ENCODE measurements at places on chromosomes 5 and 9. TPM values are rescaled to one million over a fixed set of nuclear protein-coding genes. Genes with fewer than 3 reads are reported as not detected.

DNA sequence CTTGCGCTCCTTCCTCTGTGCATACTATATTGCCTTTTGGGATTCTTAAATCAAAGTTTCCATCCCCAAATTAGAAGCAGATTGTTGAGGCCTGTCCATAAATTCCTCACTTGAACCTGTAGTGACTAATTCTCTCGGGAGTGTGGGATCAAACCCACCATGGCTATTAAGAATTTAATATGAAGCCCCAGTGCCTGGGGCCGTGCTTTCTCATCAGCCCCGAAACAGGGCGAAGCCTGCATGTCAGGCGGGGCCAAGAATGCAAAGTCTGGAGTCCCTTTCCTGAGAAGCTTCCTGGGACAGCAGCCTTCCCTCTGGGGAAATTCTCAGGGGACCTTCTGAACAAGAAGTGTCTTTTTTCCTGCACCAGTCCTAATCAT, 29.3 kb upstream of the FAT2 start:
- peaks cover 5% of the 10 kb centered on the region for H3K27me3 ChIP-seq
- no peak overlapping the region for H3K27ac ChIP-seq
- no peaks in the 10 kb centered on the region for H3K36me3 ChIP-seq
- H3K4me1 ChIP-seq: no peaks in the 10 kb centered on the region

GRCh38 chr5:122182491-122182921, 53.2 kb downstream of the ZNF474 start:
- peak; percentile 4 for DNase-seq
- H3K27me3 ChIP-seq: no peaks in the 10 kb centered on the region
- H3K4me3 ChIP-seq: no peak overlapping the region
- no peaks in the 10 kb centered on the region for H3K36me3 ChIP-seq

- H3K36me3 ChIP-seq: no peaks in the 10 kb centered on the region
- H3K27ac ChIP-seq: no peak overlapping the region
- H3K4me3 ChIP-seq: no peak overlapping the region
- H3K4me1 ChIP-seq: no peaks in the 10 kb centered on the region
- DNase-seq: no peak
These were observed 2.9 kb downstream of the SLC6A18 start for GRCh38 chr5:1228120-1228519.

DNA sequence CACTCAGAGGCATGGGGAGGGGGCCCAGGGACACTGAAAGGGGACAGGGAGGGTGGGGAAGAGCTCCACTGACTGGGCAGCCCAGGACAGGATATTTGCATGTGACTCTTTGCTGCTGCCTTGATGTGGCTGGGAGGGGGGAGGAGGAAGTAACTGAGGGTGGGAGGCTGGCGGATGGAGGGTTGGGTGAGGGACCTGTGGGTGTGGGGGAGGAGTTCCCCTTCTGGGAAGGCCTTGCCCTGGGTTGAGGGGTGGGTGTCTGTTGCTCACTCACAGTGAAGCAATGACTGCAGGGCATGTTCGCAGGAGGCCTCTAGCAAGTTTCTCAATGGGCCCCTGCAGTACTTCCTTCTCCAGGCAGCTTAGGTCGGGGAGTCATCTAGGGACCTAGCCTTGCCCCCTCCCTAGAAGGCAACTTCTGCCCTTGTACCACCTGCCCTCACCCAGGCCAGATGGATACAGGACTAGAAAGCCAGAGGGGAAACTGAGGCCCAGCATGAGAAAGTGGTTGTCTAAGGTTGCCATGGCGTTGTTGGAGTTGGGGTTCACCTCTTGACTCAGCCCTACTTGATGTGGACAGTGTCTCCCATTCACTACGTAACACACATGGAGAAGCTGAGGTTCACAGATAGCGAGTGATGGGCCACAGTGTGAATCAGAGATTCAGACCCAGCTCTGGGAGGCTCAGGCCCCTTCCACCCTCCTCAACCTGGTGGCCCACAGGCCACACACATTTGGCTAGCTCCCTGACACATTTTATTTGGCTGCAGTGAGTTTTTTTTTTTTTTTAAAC, 3.0 kb downstream of the GRK6 start:
- DNase-seq: peak; percentile 63
- peaks cover 32% of the 10 kb centered on the region for H3K4me1 ChIP-seq
- no peaks in the 10 kb centered on the region for H3K27me3 ChIP-seq
- peaks cover 25% of the 10 kb centered on the region for H3K36me3 ChIP-seq
- peak overlapping the region; percentile 35 for H3K27ac ChIP-seq
- no peak overlapping the region for H3K4me3 ChIP-seq

DNA sequence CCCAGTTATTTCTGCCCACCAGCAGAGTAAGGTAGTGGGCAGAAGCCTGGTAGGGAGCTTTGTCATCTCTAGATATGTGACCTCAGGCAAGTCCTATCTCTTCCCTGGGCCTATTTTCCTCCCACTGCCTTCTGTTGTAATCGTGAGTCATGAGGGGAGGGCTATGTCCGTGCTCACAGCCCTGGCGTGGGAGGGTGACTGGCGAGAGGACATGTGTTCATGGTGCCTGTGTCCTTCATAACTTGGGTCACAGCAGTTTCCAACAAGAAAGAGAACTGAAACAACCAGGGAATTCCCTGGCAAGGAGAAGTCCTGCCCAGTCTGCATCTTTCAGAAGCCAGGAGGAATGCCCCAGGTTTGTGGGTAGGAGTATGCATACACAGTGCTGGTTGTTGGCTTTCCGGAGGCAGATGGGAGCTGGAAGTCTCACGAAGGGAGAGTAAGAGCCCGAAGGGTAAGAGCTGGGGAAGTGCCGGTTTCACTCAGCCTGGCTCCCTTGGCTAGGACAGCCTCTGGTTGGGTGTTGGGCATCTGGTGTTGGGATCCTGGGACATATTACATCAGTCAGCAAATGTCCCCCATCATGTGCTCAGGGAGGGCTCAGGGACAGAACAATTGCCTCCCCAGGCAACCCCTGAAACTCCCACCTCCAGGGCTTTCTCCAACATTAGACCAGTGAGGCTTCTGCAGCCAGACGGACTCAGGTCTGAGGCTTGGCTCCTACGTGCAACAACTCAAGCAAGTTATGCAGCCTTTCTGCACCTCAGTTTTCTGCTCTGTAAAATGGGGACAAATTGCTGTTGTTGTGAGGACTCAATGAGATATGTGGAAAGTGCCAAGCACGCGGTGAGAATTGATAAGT, 4.3 kb upstream of the TIFAB start:
- no peak overlapping the region for H3K4me3 ChIP-seq
- peak; percentile 87 for DNase-seq
- H3K27ac ChIP-seq: peak overlapping the region; percentile 85
- H3K36me3 ChIP-seq: no peaks in the 10 kb centered on the region
- H3K27me3 ChIP-seq: no peaks in the 10 kb centered on the region

GRCh38 chr5:14449052-14449661, 132.4 kb upstream of the OTULINL start:
- H3K36me3 ChIP-seq: no peaks in the 10 kb centered on the region
- no peaks in the 10 kb centered on the region for H3K27me3 ChIP-seq
- H3K4me1 ChIP-seq: peaks cover 7% of the 10 kb centered on the region
- H3K4me3 ChIP-seq: no peak overlapping the region
- no peak for DNase-seq

GRCh38 chr9:33434317-33435105, 12.9 kb downstream of the AQP3 start:
- H3K27ac ChIP-seq: no peak overlapping the region
- H3K36me3 ChIP-seq: no peaks in the 10 kb centered on the region
- no peaks in the 10 kb centered on the region for H3K4me1 ChIP-seq
- DNase-seq: peak; percentile 17
- H3K27me3 ChIP-seq: no peaks in the 10 kb centered on the region

- no peaks in the 10 kb centered on the region for H3K4me1 ChIP-seq
- H3K4me3 ChIP-seq: no peak overlapping the region
- H3K27ac ChIP-seq: no peak overlapping the region
- H3K27me3 ChIP-seq: no peaks in the 10 kb centered on the region
- H3K36me3 ChIP-seq: no peaks in the 10 kb centered on the region
- no peak for DNase-seq
These were observed 57.9 kb upstream of the CNOT6 start for GRCh38 chr5:180436275-180436674.

The ANKRD18A gene
- 0.08 TPM for total RNA-seq

The SPINK6 gene
- not detected for total RNA-seq

All from adrenal gland (tissue), 19 donors.